ENCODE measurements at places on chromosomes 6 and 20.

GRCh38 chr6:42295181-42295580 is 77.5 kb upstream of the MRPS10 start:
- DNase-seq = no peak

GRCh38 chr6:50120300-50120699 is 70.6 kb upstream of the DEFB112 start:
- no peak for DNase-seq

DNA sequence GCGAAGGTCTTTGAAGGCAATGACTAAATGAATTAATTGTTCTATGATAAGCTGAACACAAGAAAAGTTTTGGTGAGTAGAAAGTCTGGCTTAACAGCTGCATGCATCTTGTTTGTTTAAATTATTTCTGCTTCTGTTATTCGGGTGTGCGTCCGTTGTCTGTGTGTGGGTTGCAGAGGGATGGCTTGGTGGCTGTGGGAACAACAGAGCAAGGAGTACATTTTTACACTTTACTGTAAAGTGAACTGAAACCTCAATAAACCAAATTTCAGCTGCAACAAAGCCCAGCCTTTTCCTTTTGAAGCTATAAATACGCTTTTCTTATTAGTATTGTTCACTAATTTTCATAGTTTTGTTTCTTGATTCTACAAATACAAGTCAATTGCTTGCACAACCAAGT is 3.5 kb upstream of the LAMP5 start:
- DNase-seq = no peak

DNA sequence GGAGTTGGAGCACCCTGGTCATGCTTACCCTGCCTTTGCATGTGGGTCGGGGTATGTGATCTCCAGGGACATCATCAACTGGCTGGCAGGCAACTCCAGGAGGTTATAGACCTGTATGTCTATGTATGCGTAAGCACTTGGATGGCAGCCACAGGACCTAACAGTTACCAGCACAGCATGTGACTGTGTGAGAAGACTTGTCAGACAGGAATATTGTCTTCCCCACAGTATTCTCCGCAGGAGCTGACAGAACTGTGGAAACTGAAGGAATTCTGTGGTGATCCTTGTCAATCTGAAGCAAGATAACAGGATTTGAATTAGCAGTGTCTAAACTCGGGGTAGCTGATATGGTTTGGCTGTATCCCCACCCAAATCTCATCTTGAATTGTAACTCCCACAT is 59.2 kb downstream of the TMEM244 start:
- no peak for DNase-seq

Measured in COR-L47 (cell line).